ENCODE measurements at places on chromosomes 6 and 20.

DNA sequence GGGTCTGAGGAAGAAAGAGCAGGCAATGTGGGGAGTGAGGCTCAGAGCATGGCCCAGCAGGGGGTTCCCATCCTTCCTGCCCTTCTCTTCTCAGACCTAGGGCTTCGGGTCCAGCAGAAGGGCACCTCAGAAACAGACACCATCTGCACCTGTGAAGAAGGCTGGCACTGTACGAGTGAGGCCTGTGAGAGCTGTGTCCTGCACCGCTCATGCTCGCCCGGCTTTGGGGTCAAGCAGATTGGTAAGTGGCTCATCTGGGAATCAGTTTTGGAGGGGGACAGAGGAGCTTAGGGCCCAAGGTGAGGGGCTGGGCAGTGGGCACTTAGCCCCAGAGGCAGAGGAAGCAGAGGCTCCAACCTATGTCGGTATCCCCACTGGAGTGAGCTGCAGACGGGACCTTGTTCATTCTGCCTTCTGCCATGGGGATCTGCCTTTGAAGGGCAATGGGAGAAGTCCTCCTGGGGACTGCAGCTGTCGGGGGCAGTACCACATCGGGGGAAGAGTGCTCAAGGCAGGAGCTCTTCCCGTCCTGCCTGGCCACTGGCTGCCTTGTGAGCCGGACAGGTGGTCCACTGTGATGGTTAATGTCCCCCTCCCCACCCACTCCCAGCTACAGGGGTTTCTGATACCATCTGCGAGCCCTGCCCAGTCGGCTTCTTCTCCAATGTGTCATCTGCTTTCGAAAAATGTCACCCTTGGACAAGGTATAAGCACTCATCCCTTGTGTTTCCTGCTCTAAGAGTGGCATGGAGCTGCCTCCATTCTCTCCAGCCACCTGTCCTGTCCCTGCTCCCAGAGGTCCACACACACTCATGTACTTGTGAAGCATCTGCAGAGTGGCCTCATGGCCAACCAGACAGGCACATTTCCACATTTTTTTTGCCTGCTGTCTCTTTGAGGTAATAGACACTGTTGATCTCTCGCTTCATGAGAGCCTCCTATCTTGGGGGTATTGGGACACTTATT lies 4.7 kb downstream of the CD40 start:
- DNase-seq = no peak

DNA sequence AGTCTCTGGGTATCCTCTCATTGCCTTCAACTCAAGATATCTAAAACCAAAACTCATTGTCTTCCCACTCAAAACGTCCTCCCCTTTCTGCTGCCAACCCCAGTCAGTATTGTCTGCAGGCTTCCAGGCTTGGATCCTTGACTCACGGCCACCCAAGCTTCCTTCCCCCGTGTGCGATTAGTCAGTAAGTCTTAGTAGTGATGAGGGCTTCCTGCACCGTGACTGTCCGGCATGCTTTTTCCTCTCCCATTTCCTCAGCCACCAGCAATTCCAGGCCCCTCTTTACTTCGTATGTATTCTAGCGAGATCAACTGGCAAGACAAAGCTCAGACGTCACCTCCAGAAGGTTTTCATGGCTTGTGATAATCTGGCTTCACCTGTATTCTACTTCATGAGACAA lies 88.6 kb upstream of the DUSP22 start:
- DNase-seq = no peak

- DNase-seq = no peak
These were observed 341.9 kb downstream of the COL12A1 start for GRCh38 chr6:74863968-74864367.

GRCh38 chr6:170025935-170026750 lies 264.7 kb downstream of the DLL1 start:
- DNase-seq = no peak

- DNase-seq = no peak
These were observed 1.1 kb downstream of the ZNF165 start for GRCh38 chr6:28081486-28081751.

GRCh38 chr6:149513915-149514314 lies 29.1 kb upstream of the ZC3H12D start:
- no peak for DNase-seq

- no peak for DNase-seq
These were observed 92.6 kb upstream of the PRDM1 start for GRCh38 chr6:105993341-105994117.

GRCh38 chr6:106967936-106968555 lies 6.5 kb downstream of the CD24 start:
- no peak for DNase-seq

GRCh38 chr6:133756078-133756695 lies 132.7 kb upstream of the TCF21 start:
- no peak for DNase-seq

- DNase-seq = peak; percentile 3
These were observed 56.3 kb upstream of the TULP1 start for GRCh38 chr6:35569011-35569461.

- peak; percentile 28 for DNase-seq
These were observed 122.6 kb upstream of the IFNGR1 start for GRCh38 chr6:137341681-137342195.

DNA sequence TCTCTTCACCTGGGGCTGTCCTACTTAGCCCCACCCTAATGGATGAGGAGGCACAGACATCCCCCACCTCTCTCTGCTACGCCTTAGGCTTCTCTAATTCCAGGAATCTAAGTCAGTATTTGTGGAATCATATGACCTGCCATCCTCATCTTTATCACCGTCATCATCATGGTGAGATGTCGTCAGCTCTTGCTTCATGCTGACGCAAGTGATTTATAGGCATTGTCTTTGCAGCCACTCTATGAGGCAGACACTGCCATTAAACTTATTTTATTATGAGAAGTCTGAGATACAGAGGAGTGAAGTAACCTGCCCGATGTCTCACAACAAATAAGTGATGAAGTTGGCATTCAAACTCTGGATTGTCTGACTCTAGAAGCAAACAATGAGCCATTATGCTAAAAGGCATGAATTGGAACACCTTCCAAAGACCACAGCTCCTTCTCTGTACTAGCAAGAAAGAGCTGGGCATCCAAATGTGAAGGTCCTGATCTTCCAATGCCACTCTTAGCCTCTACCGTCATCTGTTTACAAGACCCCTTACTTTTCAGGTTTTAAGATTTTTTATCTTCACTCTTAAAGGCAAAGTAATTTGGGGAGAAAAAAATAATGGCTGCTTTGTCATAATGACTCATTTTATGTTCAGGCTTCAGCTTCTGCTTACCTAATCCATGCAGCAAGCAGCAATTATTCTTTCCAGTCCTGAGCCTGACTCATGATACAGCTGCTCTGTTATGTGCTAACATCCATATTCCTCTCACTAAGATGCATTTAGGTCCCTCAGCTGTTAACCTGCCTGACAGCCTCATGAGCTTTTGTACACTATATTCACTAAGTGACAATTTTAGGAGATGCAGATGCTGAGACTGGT lies 113.7 kb upstream of the BCLAF1 start:
- DNase-seq = no peak

- no peak for DNase-seq
These were observed 331.3 kb upstream of the DEFB112 start for GRCh38 chr6:50381099-50381415.

DNA sequence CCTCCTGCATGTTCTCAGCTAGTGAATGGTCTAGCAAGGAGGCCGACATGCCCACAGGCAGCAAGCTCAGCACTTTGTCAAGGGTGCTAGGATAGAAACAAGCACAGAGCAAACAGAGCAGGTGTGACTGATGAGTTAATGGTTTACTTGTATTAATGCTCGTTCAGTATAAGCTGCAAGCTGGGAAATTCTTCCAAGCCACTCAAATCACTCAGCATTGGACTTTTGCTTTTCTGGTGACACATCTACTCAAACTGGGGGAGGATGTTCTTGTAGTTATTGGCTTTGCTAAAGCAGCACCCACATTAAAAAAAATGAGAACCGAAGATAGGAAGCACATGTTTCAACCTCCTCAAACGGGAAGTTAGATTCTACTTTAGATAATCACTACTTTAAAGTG lies 43.1 kb upstream of the NEDD9 start:
- no peak for DNase-seq

GRCh38 chr6:108806171-108806570 lies 42.1 kb upstream of the ARMC2 start:
- DNase-seq = no peak

GRCh38 chr6:150696190-150696589 lies 96.5 kb downstream of the PLEKHG1 start:
- no peak for DNase-seq

- no peak for DNase-seq
These were observed 13.6 kb upstream of the TTLL2 start for GRCh38 chr6:167311286-167311685.

- DNase-seq = no peak
These were observed 31.5 kb downstream of the SERPINB1 start for GRCh38 chr6:2810092-2810671.

GRCh38 chr6:20167601-20168000 lies 44.7 kb downstream of the MBOAT1 start:
- DNase-seq = no peak

- DNase-seq = no peak
These were observed 45.3 kb downstream of the PRR18 start for GRCh38 chr6:166262743-166263515.

DNA sequence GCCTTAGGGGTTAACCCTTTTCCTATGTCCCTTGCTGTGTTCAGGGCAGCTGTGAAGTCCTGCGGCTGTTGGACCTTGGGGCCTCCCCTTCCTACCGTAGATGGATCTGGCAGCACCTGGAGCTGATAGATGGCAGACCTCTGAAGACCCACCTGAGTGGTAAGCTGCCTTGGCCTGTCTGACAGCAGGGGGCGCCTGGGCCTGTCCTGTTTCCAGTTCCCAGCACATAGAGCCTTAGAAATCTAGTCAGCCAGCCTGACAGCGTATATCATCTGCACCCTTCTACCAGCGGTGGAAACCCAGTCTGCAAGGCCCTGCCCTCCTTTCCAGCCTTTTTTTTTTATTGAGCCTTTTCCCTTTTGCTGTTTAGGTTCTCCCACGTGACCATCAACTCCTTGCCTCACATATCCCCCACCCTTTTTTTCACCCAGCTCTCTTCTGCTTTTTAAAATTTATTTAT lies 26.6 kb downstream of the CNBD2 start:
- DNase-seq = peak; percentile 66
